Activated CD4-positive, alpha-beta T cell treated with anti-CD3 and anti-CD28 coated beads for 36 hours (primary cell): ENCODE measurements at places on chromosomes 2 and 18. TPM values are rescaled to one million over a fixed set of nuclear protein-coding genes. Genes with fewer than 3 reads are reported as not detected.

The TTR gene
- total RNA-seq: not detected

The EMX1 gene
- not detected for total RNA-seq

The OR6B2 gene
- total RNA-seq: not detected

The ALPG gene
- not detected for total RNA-seq

- no peak for DNase-seq
- no peaks in the 10 kb centered on the region for H3K4me1 ChIP-seq
- peaks cover 2% of the 10 kb centered on the region for H3K27me3 ChIP-seq
- H3K4me3 ChIP-seq: no peak overlapping the region
These were observed 232.9 kb upstream of the STK17B start for GRCh38 chr2:196404276-196404675.

DNA sequence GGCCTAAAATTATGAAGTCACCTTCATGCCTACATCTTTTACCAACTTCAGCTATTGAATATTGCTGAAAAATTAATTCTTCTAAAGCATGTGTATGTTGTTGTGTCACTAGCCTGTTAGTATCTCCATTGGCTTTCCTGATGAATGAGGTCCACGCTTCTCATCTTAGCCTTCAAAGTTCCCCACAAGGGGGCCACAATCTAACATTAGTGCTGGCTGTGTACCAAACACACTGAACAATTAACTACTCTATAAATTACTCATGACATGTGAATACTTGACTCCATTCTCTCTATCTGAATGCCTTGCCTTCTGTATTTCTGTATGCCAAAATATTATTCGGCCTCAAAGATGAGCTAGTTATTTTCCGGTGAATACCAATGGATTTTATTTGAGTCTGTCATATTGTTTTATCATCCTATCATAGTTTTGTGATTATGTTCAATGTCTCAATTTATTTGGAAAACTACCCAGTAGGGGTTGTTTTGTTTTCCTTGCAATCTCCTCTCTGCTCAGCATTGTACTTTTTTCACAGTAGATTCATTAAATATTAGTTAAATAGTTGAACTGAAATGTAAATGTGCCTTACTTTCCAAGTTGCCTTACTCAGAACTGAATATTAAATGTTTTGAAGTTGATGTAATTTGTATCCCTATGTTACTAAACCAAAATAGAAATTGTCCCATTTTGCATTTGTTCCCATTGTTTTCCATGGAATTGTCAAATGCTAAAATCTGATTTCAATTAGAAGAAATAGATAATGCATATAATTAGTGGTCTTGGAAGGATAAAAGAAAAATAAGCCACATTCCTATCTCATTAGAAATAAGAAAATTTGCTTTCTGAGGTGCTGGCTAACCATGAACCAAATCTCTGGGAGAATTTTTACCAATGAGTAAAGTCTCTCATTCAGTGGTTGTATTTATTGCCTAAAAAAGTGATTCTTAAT is 208.4 kb upstream of the COL3A1 start:
- H3K27me3 ChIP-seq: no peaks in the 10 kb centered on the region
- no peak overlapping the region for H3K27ac ChIP-seq

DNA sequence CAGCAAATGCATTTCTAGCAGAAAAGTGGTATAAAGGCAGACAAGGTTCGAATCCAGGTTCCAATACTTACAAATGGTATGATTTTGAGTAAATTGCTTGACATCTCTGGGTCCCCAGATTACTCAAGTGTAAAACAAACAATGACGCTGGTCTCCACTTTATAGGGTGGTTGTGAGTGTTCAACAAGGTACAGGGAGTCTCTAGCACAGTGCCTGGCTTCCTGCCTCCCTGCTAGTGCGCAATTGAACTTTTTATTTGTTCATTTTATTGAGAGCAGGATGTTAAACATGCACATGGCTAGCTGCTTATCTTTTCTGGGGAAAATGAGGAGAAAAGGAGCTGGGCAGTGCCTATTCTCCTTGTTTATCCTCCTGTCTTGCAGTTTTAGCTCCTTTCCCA is 74.9 kb upstream of the MYL1 start:
- DNase-seq: no peak
- H3K27ac ChIP-seq: no peak overlapping the region
- peaks cover 2% of the 10 kb centered on the region for H3K27me3 ChIP-seq
- H3K36me3 ChIP-seq: no peaks in the 10 kb centered on the region
- no peaks in the 10 kb centered on the region for H3K4me1 ChIP-seq

- peaks cover 20% of the 10 kb centered on the region for H3K4me1 ChIP-seq
- DNase-seq: no peak
- H3K27me3 ChIP-seq: no peaks in the 10 kb centered on the region
These were observed 81.9 kb downstream of the EHBP1 start for GRCh38 chr2:62787386-62787785.

DNA sequence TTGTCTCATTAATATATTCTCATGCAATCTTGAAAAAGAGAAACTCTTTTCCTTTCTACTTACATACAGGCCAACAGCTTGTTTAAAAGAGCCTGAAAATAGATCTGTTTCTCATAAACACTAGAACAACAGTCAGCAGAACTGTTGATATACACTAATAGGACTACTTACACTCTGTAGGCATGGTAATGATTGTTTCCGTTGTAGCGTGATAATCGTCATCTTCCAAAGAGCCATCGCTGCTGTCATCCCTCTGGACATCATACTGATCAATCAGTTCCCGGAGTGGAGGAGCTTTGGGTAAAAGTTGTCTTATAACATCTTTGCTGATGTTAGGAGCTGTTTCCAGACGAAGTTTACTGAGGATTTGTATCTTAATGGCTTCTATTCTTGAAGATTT is 476 bp downstream of the MSTN start:
- H3K27ac ChIP-seq: no peak overlapping the region
- DNase-seq: no peak

The NPHP1 gene
- 2.2 TPM for total RNA-seq
